ENCODE measurements at places on chromosomes 5 and 9.

- DNase-seq: no peak
Measured at GRCh38 chr5:59125011-59125961, 542.4 kb downstream of the RAB3C start.

GRCh38 chr5:180807654-180808414, 5.2 kb upstream of the MGAT1 start:
- no peak for DNase-seq

DNA sequence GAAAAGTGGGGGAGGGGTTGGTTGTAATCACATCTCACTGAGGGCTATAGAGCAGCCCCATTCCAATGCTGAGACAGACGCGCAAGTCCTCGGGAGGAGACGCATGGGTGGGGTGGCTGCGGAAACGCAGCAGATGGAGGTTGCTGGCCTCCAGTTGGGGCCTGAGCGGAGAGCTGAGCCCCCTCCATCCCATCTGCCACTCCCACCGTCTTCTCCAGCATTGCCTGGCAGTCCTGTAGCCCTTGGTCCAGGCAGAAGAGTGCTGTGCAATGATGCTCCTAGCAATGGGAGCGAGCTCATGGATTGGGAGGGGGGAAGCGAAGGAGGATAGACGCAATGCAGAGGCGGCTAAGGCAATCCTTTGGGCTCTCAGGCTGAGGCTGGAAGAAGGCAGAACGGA, 79.4 kb upstream of the GLRA1 start:
- DNase-seq: no peak

GRCh38 chr5:172791726-172792445, 20.9 kb upstream of the DUSP1 start:
- DNase-seq: no peak

GRCh38 chr5:170747851-170748250, 35.7 kb upstream of the GABRP start:
- DNase-seq: no peak

DNA sequence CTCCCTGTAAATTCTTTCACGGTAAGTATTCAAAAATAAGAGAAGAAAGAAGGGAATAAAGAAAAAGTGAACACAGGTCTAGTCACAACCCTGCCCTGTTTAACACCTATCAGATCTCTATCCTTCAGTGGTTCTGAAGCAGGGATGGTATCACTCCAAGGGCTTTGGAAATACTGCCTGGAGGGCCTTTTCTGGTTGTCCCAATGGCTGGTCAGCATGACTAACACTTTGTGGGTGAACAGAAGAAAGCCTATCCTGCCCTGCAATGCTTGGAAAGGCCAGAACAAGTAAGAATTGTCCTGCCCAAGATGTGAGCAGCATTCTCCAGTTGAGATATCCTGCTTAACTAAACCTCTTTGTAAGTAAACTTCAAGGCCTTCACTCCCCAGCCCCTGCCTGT, 124.9 kb downstream of the TMEM167A start:
- DNase-seq: no peak

DNA sequence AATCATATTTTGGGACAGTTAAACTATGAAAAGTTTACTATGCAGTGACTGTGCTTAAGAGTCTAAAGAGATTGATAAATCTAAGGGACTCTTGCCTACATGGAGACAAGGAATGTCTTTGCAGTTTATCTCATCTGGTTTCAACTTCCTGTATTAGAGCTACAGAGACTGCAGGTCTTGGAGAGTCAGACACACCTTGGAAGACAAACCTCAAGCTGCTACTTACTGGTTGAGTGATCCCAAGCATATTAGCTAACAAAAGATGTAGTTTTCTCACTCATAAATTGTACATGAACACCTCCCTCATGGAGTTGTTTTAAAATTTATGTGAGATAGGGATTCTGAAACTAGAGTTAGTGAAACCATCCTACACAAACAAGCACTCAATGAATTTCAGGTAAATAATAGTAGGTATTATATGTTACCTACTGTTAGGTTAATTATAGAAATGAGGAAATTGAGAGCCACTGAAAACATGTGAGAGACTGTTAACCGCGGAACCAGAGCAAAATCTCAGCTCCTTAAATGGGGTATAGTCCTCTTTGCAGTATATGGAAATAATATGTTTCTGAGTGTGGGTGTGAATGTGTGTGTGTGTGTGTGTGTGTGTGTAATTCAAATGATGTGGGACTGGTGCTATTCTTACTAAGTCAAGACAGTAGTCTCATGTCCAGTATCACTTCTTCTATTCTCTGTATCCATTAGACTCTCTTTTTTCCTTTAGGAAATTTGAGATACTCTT, 752.1 kb downstream of the DTWD2 start:
- DNase-seq: no peak

- no peak for DNase-seq
Measured at GRCh38 chr5:96924016-96924443, 11.8 kb upstream of the LNPEP start.

- DNase-seq: no peak
Measured at GRCh38 chr5:169657127-169657526, 20.1 kb downstream of the DOCK2 start.

GRCh38 chr9:109411069-109411761, 86.9 kb downstream of the PTPN3 start:
- DNase-seq: no peak

- DNase-seq: no peak
Measured at GRCh38 chr9:7042124-7042523, 284.4 kb downstream of the KDM4C start.

DNA sequence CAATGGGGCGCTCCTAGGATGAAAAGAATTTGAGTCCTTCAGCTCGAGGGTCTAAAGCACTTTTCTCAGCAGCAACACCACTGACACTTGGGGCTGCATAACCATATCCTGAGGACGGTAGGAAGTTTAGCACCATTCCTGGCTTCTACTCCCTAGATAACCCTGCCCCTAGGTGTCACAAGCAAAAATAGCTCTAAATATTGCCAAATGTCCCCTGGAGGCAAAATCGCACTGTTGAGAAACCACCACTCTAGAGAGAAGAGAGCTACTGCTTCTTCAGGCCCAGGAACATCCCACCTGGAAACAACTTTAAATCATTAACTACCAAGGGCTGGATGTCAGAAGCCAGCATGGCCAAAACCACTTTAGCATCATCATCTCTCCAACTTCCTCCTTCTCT, 29.8 kb downstream of the MYO10 start:
- DNase-seq: no peak

GRCh38 chr5:39711821-39712220, 287.0 kb upstream of the DAB2 start:
- no peak for DNase-seq

- no peak for DNase-seq
Measured at GRCh38 chr5:43432486-43433375, 20.5 kb upstream of the CCL28 start.

DNA sequence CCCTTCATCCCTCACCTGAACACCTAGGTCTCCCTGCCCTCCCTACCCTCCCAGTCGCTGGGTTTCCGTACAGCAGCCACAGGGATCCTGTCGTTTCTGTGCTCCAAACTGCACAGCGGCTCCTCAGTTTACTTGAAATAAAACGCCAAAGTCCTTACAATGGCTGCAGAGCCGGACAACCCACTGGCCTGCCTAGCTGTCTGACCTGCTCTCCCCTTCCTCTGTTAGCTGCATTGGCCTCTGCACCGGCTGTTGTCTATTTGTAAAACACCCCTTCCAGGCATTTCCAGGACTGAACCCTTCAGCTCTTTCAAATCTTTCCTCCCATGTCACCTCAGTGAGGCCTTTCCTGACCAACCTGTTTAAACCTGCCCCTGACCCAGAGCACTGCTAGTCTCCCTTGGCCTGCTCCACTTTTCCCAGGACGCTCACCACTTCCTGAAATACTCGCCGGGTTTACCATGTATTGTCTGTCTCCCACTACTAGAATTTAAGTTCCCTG, 9.1 kb upstream of the MGAT1 start:
- DNase-seq: no peak

DNA sequence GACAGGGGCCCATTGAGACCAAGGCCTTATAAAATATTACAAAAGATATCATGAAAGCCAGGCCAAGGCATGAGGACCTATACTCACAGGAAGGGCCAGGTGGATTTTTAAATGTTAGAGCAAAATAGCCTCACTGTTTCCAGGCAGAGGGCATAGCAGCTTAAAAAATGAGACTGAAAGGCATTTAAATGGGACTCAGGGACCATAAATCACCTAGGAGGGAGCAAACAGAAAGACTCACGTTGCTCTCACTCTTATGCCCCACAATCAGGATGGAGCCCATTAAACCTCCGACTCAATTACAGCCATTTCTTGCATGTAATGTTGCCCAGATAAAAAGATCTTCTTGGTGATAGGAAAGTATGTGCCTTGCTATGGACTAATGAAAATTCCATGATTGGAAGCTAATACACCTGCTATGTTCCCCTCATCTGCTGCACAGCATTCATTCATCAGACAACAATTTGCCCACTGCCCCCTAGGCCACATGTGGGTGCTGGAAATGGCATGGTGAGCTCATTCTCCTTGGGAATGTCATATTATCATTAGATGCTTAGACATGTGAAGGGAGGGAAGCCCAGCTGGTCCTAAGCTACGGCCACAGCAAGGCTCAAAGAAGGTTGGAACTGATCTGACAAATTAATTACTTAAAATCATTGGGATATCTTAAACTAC, 128.6 kb upstream of the GRIA1 start:
- DNase-seq: no peak

DNA sequence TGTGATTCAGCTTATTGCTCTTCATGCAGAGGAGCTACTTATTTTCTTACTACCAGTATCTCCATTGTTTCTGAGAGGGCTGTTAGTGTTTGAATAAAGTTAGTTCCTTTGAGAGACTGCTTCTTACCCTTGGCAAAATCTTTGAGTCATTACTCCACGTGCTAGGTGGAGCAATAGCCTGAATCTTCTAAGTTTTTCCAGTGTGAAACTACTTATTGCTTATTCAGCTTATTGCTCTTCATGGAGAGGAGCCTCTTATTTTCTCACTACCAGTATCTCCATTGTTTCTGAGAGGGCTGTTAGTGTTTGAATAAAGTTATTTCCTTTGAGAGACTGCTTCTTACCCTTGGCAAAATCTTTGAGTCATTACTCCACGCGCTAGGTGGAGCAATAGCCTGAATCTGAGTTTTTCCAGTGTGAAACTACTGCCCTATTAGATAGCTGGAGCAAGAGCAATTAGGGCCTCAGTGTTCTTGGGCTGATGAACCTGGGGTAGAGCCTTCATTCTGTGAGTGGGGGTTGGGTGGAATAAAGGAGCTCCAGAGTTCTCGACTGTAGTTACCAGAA, 41.9 kb downstream of the GPBP1 start:
- no peak for DNase-seq

DNA sequence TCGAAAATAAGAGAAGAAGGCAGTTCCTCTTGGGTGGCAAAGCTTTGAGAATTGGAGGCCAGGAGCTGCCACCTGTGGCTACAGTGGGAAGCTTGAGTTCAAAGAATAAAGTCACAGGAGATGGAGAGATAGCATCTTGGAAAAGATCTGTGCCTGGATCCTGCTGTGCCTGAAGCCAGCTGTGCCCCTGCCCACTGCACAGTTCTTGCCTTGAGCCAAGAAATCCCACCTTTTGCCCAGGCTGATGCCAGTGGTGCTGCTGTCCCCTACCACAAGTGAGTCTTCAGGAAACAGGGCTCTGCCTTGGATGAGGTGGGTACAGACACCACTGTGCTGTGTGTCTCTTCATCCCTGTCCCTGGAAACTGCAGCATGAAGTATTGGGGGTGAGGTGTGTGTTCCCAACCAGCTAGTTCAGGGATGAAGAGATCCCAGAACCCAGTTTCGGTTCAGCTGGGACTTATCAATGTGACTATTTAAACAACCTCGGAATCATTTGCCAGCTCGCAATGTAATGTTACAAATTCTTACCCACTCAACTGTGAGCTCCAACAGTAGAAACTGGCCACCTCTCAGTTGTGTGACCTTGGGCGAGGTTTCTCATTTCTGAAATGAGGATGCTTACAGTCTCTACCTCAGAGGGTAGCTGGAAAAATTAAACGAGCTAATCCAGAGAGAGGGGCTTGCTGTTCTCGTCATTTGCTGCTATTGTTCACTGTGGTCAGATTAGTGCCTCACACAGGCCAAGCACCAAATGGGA, 5.9 kb downstream of the IER5L start:
- DNase-seq: no peak

- no peak for DNase-seq
Measured at GRCh38 chr9:105661011-105661410, 1.2 kb upstream of the TAL2 start.

- DNase-seq: peak; percentile 11
Measured at GRCh38 chr9:107281922-107282667, 984 bp upstream of the RAD23B start.

DNA sequence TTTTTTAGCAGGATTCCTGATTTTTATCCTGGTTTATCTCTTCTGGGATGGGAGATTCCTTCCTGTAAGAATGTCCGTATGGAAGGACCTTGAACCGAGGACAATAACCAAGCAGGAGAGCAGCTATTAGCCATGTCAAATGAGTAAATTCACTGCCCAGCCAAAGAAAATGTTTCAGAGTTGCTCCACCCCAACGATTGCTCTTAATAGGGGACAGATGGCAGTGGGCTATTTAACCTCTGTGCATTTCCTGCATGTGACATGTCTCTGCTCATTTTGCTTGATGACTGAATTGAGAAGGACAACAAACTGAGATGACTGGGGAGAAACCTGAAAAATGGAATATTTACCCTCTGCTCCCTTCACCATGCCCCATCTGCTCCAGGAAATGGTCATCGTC, 479.9 kb upstream of the ZNF462 start:
- DNase-seq: no peak

DNA sequence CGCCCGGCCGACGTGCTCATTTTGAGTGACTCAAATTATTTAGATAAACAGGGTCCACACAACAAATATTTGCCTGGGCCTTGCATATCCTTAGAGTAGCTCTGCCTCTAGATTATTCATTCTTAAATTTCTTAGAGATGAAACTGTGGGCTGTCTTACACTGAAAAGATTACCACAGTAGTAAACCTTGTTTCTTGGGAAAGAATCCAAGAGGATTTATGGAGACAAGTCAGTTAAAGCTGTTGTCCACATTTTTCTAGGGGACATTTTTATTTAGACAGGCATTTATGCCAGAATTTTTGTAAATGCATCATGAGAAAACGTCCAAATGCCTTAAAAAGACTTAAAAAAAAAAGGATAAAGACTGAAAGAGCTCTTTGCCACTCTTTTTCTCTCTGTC, 32.6 kb upstream of the RANBP3L start:
- DNase-seq: no peak

- no peak for DNase-seq
Measured at GRCh38 chr9:91207729-91208418, 153.8 kb downstream of the AUH start.

DNA sequence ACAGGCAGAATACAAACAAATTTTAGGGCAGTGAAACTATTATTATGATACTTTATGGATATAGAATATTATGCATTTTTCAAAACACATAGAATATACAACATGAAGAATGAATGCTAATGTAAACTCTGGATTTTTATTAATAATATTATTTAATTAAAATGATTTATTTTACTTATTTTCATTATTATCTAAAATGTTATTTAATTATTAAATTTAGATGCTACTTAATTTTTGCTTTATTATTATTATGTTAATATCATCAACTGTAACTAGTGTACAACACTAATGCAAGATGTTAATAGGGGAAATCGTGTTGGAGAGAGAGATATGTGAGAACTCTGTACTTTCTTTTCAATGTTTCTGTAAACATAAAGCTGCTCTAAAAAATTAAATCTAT, 39.3 kb upstream of the TENT4A start:
- no peak for DNase-seq

All from hematopoietic multipotent progenitor cell treated with erythropoietin and hydrocortisone succinate and interleukin-3 and kit ligand, for 8 days (in vitro differentiated cells).